CD4-positive, alpha-beta T cell treated with Interleukin-2 at 100 ng/mL for 4 hours (primary cell): ENCODE measurements at places on chromosomes 13 and 19.
A peak's percentile ranks its signal among the peaks of the same experiment; 100 is the strongest.

- DNase-seq: no peak
Observed at GRCh38 chr19:46449228-46449627, 20.5 kb upstream of the PNMA8C start.

DNA sequence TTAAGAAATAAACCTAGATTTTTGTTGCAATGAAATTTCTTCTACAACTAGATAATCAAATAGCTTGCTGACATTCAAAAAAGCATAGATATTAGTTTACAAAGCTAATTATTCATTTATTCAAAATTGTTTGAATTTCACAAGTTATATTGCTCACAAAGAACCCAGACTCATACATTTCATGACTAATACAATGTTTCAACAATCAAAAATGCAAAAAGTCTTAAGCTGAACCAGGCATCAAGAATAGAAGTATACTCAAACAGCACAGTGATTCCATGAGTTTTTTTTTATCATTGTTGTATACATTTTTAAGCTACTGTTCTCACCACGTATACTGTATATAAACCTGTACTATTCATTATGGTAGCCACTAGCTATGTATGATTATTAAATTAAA, 51.0 kb downstream of the DIAPH3 start:
- no peak for DNase-seq

- no peak for DNase-seq
Observed at GRCh38 chr13:60230593-60230992, 66.9 kb upstream of the DIAPH3 start.

GRCh38 chr19:13887018-13887436, 10.1 kb downstream of the NANOS3 start:
- DNase-seq: peak; percentile 66

DNA sequence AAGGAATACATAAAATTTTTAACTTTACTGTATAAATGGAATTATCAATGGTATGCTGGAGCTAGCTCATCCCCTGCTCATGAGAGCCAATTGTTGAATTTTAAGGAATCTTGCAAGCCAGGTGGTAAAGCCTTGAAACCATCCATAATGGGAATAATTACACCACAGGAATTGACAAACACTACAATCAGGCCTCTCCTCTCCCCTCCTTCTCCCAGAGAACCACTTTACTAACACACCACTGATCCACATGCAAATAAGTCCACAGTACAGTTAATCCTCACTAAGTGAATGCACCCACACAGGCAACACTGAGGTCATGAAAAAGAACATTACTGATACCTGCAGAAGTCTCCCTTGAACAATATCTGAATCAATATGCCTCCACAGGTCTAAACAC, 140.5 kb downstream of the KLF12 start:
- DNase-seq: no peak

- DNase-seq: no peak
Observed at GRCh38 chr13:78383071-78383484, 220.3 kb downstream of the POU4F1 start.

DNA sequence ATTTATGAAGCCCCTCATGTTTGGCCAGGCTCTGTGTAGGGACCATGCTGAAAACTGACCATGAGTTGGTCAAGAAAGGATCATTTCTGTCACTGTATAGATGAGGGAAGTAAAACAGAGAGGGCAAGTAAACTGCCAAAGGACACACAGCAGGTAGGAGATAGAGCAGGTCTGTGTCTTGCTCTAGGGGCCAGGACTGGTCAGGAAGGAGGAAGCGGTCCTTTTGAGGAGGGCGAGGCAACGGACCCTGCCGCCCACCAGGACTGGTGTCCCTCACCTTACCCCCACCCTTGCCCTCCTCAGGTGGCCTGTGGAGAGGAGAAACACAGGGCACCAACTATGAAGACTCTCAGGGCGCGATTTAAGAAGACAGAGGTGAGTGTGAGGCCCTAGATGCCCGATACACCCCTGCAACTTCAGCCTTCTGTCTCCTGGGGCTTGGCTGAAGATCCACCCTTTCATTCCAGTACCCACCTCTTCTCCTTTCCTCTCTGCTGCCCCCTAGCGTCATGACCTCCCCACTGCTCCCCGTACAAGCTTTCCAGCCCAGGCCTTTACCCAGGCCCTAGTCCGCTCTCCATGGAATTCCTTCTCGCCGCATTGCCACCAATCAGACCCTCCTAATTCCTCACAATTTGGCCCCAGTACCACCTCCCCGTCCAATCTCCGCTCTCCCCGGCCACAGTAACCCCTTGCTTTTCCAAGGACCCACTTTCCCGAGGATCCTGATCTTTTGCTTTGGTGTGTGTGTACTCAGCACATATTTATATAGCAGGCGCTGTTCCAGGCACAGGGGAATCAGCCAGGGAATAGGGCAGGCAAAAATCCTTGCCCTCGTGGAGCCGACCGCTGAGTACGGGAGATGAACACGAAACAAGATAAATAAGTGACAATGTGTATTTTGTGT, 3.9 kb downstream of the ANKRD24 start:
- DNase-seq: peak; percentile 78
